ENCODE measurements at places on chromosomes 4 and X.

- no peak for DNase-seq
Observed at GRCh38 chr4:3283916-3284315, 8.9 kb upstream of the RGS12 start.

GRCh38 chrX:134999469-134999868 lies 8.7 kb downstream of the SMIM10 start:
- DNase-seq = no peak

GRCh38 chrX:150958177-150958576 lies 25.0 kb upstream of the HMGB3 start:
- DNase-seq = no peak

GRCh38 chr4:184309241-184310170 lies 91.8 kb upstream of the ENPP6 start:
- DNase-seq = no peak

DNA sequence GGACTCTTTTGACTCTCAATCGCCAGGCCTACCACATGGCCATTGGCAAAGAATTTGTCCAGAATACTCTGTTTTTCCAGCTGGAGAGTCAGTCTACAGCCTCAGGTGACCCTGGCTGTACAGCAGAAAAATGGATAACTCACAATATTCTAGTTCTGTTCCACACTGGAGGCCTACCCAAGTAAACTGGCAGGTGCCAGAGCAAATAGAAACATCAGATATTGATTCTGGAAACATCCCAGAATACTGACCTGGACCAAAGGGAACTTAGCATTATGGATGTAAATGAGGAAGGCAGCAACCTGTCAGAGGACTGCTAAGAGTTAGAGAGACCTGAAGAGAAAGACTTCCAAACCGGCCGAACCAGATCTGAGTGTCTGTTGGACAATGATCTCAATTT lies 147.9 kb upstream of the SMAD1 start:
- DNase-seq = no peak

- DNase-seq = no peak
Observed at GRCh38 chrX:42943051-42943974, 165.3 kb upstream of the PPP1R2C start.

DNA sequence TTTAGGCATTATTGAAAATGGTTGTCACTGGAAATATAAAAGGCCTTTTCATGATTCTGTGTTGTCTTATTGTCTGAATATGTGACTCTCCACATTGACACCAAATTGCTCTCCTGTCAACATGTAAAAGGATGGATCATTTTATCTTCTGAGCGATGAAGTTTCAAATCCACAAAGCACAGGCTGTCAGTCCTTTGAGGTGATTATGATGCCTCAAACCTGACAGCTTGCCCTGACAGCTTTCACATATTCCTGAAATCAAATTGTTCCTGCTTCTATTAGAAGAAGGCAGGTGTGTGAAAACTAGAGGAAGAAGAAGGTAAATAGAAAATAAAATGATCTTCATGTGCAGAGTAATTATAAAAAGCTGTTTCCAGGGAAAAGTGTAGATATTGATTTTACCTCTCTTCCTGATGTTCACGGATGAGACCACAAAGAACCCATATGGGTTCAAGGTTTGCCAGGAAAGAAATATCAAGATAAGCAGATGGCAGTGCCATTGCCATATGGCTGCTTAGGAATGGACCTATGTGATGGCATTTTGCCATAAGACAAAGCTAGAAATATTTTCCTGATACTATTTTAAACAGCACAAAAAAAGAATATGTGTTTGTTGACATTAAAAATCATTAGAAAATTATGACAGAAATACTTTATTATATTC lies 1006.3 kb upstream of the AGA start:
- no peak for DNase-seq

- DNase-seq = no peak
Observed at GRCh38 chr4:38667085-38667893, 3.3 kb downstream of the KLF3 start.

All from T-helper 1 cell (primary cell).